ENCODE measurements at places on chromosomes 12 and 14. TPM values are rescaled to one million over a fixed set of nuclear protein-coding genes. Genes with fewer than 3 reads are reported as not detected.

Gene TSPAN8
- 2.1 TPM for total RNA-seq

Gene TAS2R14
- total RNA-seq, result 8.0 TPM

GRCh38 chr14:52333823-52334657 is 19.9 kb downstream of the PTGER2 start:
- DNase-seq, result no peak

Gene OR6C2
- 1.2 TPM for total RNA-seq

- no peak for DNase-seq
These were observed 10.3 kb downstream of the SLC6A12 start for GRCh38 chr12:203462-204260.

GRCh38 chr12:112598626-112599025 is 179.9 kb downstream of the PTPN11 start:
- DNase-seq, result no peak

DNA sequence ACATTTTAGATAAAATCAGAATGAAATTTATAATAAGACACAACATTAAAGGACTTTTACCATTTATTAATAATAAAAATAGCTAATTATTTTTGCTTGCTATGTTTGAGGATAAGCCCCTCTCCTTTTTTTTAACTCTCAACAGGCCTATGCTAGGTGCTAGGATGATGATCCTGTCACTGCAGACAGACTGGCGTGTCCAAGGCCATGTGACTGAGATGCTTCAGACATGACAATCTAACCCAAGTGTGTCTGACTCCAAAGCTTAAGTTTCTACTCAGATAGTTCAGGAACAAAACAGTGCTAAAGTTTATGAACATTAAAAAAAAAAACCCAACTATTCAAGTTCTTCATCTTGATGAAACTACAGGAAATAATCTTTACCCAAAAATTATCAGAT is 29.8 kb downstream of the PPP1R13B start:
- DNase-seq, result no peak

DNA sequence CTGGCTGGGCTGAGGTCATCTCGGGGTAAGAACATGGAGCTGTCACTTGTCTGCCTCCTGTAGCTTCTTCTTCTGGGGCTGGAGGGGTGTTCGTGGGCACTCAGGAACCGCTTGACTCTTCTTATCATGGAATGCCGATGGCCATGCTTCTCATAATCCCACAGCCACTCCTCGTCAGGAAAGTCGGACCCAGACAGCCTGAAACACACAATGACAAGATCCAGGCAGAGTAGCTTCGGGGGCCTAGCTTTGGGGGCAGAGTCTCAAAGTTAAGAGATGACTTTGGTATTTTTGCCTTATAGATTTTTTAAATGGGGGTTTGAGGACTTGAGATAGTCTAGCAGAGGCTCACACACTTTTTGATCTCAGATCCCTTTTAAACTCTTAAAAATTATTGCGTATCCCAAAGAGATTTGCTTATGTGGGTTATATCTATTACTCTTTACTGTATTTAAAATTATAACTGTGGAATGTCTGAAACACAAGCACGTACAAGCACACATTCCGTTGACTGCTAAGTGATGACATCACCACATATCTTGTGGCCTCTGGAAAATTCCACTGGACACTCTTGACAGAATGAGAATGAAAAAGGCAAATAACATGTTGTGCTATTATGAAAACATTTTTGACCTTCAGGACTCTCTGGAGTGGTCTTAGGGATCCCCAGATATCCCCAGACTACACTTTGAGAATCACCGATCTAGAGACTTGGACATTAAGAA is 43.3 kb downstream of the BEST3 start:
- DNase-seq, result no peak

Gene NPFF
- total RNA-seq, result not detected

GRCh38 chr12:57614948-57615500 is 3.8 kb downstream of the ARHGEF25 start:
- DNase-seq, result no peak

DNA sequence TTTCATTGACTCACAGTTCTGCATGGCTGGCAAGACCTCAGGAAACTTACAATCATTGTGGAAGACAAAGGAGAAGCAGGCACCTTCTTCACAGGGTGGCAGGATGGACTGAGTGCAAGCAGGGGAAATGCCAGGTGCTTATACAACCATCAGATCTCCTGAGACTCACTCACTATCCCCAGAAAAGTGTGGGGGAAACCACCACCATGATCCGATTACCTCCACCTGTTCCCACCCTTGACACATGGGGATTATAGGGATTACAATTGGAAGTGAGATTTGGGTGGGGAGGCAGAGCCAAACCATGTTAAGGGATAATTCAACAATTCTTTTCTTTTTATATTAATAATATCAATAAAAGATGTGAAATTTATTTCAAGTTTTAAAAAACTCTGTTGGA is 34.1 kb downstream of the CNTN1 start:
- no peak for DNase-seq

DNA sequence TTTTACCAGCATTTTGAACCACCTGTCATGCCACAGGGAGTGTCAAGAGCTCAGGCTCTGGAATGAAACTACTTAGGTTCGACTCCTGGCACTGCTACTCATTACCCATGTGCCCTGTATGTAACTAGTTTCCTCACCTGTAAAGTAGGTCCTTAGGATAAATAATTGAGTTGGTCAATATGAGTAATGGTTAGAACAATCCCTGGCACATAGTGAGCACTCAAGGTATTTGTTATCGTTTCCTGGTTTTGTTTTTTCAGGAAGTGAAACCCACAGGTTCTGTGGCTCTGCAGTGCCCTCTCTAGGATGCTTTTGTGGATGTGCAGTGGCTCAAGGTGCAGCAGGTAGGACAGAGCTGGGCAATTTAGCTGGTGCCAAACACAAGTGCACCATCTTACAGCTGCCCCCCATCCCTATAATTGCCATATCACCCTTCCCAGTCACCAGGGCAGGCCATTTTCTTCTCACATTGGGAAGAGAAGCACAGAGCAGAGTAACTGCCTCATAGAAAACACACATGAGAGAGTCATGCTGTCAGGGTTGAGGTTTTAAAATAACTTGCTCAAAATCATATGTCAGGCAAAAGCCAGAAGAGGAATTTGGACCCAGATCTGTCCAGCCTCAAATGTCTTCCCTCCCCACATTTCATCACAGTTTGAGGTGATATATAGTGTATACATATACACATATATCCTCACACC is 297.5 kb downstream of the RPAP3 start:
- no peak for DNase-seq

DNA sequence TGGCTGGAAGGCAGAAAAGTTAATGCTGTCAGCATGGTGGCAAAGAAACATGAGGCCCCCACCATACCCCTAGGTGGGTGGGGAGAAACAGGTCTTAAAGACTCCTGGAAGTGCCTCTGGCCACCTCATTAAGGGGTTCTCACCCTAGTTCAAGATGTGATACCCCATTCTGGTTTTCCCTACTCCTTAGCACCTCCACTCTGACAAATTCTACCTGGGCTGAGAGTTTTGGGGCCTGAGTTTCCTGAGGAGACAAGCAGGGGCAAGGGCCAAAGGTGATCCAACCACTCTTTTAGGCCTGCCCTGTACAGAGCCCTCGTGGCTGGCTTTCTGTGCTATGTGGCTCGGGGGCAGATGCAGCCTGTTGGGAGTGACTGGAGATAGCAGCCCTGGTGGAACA is 7.9 kb upstream of the AVIL start:
- DNase-seq, result no peak

GRCh38 chr14:31405599-31406232 is 14.6 kb downstream of the HEATR5A start:
- no peak for DNase-seq

Gene NCAPD2
- 24.0 TPM for total RNA-seq
